ENCODE measurements at places on chromosomes 5 and 9.

DNA sequence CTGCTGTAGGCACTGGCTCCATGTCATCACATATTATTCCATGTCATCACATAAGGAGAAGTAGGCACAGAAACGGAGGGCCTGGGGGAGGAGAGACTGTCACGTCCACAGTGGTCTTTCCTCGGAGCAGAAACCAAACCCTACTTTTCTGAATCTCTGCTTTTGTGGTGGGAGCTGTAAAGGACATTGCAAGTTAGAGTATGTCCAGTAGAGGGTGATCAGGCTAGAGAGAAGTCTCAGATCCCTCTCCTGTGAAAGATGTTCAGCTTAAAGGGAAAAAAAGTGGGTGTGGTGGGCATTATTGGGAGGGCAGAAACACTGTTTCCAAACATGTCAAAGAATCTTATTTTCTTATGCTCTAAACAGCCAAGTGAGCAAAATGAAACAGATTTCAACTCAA is 19.4 kb upstream of the FBP2 start:
- no peak for DNase-seq

- no peak for DNase-seq
Observed at GRCh38 chr9:2765250-2765880, 48.1 kb downstream of the KCNV2 start.

- no peak for DNase-seq
Observed at GRCh38 chr5:170503990-170504596, at the start of gene KCNIP1. Gene KCNIP1 (plus strand): TSS chr5:170504020.

DNA sequence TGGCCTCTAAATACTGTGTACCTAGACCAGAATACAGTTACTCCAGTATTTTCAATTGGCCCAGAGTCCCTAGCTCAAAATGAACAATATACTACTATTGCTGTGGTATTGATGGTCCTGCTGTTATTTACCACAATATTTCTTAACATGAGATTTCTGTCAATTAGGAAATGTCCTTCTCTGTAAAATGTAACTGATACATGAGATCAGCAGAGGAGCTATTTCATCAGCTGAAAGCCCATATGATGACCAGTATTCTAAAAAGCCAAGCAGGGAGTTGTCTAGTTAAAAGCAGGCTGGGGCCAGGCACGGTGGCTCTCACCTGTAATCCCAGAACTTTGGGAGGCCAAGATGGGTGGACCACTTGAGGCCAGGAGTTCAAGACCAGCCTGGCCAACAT is 187.7 kb upstream of the PTGER4 start:
- DNase-seq: no peak

GRCh38 chr5:34562791-34563190 is 93.3 kb upstream of the RAI14 start:
- no peak for DNase-seq

GRCh38 chr9:21688108-21689102 is 114.0 kb upstream of the MTAP start:
- no peak for DNase-seq

DNA sequence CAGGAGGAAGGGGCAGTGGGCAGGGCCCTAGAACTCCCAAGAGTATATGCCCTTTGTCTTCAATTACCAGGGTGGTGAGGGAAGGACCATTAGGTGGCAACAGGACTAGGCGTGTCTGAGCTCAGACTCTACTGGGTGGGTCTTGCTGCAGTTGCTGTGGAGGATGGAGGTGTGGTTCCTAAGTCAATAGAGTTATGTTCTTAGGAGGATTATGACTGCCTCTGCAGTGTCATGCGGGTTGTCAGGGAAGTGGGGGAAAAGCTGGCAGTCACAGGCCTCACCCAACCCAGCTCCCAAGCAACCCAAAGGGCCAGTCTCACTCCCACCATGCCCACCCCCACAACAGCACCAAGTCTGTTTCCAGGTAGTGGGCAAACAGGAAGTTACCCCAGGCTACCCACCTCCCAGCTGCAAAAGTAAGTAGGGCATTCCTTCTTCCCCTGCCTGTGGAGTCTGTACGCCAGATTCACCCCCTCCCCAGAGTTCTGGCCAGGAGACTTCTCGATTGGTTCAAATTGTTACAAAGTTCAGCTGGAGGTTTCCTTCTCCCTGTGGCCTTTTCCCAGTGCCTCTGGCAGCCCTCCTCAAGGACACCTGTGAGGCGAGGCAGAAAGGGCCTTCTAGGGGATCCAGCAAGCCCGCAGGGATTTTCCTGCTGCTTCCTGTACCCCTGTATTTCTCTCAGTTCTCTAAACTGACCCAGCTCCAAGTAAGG is 145.3 kb downstream of the HINT1 start:
- DNase-seq: no peak

- DNase-seq: no peak
Observed at GRCh38 chr5:109590799-109591198, 98.9 kb upstream of the MAN2A1 start.

DNA sequence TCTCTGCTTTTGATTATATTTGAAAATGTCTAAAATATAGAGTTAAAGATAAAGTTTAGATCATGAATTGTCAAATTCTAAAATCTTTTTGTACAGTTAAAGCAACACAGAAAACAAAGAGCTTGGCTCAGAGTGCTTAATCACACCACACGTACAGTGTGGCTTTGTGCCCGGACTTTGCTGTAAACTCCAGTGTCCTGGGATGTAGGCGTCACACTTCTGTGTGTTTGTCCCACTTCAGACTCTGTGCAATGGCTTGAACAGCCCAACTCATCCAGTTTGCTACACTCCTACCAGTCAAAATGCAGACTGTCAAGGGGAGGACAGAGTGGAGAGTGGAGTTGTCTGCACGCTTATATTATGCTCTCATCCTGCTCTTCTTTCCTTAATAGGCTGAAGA is 45.3 kb downstream of the SMARCA2 start:
- no peak for DNase-seq

GRCh38 chr9:100587375-100587774 is 9.5 kb downstream of the CAVIN4 start:
- DNase-seq: no peak

- DNase-seq: no peak
Observed at GRCh38 chr9:86531971-86532640, 177.9 kb upstream of the TUT7 start.

GRCh38 chr9:81394881-81395675 is 294.3 kb downstream of the TLE1 start:
- DNase-seq: no peak
